Neural crest cell (in vitro differentiated cells): ENCODE measurements at places on chromosomes 2 and 18.
A peak's percentile ranks its signal among the peaks of the same experiment; 100 is the strongest.

DNA sequence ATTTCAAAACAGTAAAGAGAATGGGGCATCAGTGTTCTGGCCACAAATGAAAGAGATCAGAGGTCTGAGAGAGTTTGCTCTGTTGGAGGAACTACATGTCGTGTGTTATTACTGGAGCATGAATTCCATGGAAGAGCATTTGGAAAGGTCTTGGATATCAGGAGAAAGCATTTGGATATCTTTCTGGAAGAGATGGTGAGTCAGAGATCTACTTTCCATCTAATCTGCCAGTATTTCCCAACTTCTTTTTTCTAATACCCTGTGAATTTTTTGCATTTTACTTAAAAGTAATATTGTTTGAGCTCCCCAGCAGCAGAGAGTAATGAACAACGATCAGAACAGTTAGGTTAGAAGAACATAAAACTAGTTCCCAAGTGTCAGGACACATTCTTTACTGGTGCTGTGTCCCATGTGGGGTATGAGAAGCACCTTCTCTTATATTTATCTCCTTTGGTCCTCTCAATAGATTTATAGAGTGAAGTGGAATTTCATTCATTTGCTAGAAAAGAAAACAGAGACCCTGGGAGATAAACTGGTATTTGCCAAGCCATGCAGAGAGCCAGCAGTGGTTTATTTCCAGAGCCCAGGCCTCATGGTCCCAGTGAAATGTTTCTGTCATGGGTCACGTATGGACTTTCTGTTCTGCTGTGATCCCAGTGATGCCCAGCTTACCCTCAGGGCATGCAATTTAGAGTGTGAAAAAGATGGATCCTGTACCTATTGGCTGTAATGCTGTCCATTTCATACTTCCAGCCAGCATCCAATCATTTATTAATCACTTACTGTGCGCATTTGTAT, 130.8 kb upstream of the NT5C1B start:
- no peak for DNase-seq

DNA sequence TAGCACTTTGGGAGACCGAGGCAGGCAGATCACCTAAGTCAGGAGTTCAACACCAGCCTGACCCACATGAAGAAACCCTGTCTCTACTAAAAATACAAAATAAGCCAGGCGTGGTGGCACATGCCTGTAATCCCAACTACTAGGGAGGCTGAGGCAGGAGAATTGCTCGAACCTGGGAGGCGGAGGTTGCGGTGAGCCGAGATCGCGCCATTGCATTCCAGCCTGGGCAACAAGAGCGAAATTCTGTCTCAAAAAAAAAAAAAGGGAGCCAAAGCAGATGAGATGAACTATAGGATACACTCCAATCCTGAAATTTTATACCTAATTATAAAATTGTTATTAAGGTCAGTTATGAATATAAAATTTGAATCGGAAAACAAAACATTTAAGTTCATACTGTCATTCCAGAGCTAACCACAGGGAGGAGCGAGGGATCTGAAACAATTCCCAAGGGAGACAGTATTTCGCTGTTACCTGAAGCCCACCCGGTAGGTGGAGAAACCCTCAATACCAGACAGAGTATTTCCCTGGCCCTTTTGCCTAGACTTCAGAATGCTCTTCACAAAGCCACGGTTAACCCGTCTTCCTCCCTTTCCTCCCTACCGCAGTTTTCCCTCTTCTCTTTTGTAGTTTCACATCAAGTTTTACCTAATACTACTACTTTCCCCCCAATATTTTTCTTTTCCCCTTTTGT, 1.4 kb downstream of the PPM1G start:
- peak; percentile 29 for DNase-seq

DNA sequence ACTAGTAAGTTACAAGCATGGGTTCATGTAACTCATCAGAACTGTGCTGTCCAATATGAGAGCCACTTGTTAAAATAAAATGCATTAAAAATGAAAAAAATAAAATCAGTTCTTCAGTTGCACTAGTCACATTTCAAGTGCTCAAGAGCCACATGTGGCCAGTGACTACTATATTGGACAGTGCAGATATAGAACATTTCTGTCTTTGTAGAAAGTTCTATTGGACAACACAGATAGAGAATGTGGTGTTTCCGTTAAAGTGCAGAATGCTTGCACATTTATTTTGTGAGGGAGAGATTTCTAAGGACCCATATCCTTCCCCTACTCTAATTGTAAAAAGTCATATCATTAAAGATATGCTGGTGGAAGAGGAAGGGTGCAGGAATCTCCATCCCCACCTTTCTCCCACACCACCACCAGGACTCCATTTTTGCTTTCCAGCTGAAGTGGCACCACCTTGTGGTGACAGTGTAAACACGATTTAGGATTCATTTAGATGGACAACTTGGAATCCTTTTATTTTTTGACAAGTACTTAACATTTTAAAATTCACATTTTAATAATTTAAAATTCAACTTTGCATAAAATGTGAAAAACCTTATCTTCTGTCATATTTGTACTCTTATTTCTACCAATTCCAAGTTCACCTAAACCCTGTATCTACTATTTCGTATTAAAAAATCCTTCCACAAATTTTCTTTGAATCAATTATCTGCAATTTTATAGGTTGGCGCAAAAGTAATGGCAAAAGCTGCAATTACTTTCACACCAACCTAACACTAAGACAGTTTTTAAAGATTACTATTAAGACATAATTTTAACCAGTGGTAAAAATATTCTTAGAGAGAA, 9.4 kb upstream of the CD302 start:
- DNase-seq: peak; percentile 39

- no peak for DNase-seq
Observed at GRCh38 chr2:74025971-74026612, 41.4 kb downstream of the TET3 start.

DNA sequence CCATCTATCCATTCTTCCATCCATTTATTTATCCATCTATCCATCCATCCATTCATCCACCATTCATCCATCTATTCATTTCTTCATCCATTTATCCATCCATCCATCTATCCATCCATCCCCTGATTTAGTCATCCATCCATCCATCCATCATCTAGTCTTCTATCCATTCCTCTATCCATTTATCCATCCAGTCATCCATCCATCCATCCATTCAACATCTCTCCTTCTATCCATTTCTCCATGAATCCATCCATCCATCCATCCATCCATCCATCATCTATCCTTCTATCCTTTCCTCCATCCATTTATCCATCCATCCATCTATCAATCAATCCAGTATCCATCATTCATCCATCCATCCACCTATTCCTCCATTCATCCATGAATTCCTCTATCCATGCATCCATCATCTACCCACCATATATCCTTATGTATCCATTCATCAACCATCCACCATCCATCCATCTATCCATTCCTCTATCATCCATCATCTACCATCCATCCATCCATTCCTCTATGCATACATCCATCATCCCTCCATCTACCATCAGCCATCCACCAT, 185.0 kb downstream of the CELF4 start:
- DNase-seq: no peak

DNA sequence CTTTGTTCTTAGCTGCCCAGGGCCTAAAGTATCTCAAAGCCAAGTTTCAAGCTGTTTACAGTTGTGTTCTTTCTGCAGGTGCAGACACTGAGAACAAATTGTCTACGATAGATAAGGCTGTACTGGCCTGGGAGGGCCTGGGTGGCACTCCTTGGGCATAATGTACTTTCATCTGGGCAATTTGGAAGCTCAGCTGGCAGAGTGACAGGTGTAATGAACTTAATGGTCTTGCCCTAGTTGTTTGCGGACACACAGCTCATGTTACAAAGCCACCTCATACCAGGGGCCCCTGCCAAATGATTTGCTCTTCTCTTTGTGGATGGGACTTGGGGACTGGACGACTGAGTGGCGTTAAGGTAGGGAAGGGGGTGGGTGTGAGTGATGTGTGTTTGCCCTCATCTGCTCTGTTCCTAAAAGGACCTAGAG, 4.3 kb downstream of the LDLRAD4 start:
- no peak for DNase-seq

DNA sequence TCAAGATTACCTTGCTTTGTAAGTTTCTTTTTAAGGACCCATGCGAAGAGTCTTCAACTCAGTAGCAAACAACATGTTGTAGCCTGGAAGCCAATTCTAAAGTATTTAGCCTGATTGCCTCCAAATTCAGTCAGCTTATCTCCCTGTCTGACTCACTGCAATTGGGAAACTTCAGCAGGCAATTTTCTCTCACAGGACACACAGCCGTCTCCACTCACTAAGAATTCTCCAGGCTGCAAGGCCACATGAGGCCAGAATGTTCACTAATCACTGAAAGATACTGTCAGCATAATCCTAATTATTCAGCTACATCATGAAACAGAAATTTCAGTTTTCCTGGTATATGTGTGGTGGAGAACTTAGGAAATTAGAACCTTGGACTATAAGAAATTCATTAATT, 78.1 kb upstream of the PDE1A start:
- no peak for DNase-seq

- no peak for DNase-seq
Observed at GRCh38 chr18:50199346-50199855, 4.5 kb upstream of the MYO5B start.

GRCh38 chr18:51603111-51603510, 405.6 kb upstream of the MEX3C start:
- no peak for DNase-seq

DNA sequence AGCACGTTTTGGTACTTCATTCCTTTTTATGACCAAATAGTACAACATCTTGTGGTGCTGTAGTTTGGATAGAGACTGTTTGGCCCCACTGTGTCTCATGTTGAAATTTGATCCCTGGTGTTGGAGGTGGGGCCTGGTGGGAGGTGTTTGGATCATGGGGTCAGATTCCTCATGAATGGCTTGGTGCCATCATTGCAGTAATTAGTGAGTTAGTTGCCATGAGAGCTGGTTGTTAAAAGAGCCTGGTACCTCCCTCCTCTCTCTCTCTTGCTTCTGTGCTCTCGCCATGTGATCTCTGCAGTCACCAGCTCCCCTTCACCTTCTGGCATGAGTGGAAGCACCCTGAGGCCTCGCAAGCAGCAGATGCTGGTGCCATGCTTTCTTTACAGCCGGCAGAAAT, 50.9 kb downstream of the NCAPH start:
- DNase-seq: no peak

GRCh38 chr2:117481608-117482007, 332.9 kb upstream of the DDX18 start:
- no peak for DNase-seq

GRCh38 chr2:238996331-238997136, 148.6 kb downstream of the TWIST2 start:
- no peak for DNase-seq

DNA sequence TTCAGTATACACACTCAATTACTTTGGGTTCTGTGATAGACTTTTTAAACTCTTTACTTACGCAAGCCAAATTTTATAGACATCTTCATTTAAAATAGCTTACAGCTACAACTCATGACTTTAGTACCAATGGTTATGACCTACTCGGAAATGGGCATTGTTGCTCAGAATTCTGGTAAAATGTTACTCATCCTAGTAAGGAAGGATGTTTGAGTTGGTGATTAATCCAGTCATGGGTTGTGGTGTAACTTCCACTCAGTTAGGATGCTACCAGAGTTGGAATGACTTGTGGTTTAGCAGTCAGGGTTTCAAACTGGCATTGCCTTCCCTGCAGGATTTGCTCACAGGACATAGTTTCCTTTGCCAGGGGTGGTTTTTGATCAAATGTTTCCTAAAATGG, 7.4 kb upstream of the NPC1 start:
- DNase-seq: no peak

DNA sequence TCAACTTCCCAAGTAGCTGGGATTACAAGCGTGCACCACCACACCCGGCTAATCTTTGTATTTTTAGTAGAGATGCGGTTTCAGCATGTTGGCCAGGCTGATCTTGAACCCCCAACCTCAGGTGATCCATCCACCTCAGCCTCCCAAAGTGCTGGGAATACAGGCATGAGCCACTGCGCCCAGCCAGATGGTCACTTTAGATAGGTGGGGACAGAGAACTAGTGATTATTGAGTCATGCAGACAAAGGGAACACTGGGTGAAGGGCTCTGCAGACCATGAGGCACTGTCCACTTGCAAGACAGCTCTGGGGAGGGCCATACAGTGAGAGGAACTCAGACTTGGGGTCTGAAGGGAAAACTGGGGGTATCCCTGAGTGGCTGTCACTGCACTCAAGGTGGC, 58.4 kb upstream of the POMC start:
- no peak for DNase-seq

GRCh38 chr2:23107327-23107941, 277.5 kb upstream of the KLHL29 start:
- no peak for DNase-seq

- DNase-seq: no peak
Observed at GRCh38 chr18:27378431-27379095, 193.5 kb upstream of the CHST9 start.

DNA sequence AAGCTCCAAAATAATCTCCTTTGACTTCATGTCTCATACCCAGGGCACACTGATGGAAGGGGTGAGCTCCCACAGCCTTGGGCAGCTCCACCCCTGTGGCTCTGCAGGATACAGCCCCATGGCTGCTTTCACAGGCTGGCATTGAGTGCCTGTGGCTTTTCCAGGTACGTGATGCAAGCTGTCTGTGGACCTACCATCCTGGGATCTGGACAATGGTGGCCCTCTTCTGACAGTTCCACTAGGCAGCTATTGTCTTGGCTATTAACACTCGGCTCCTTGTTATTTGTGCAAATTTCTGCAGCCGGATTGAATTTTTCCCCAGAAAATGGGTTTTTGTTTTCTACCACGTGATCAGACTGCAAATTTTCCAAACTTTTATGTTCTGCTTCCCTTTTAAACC, 634.2 kb downstream of the TSN start:
- DNase-seq: no peak

- DNase-seq: no peak
Observed at GRCh38 chr2:232598293-232598692, 35.1 kb upstream of the EFHD1 start.

DNA sequence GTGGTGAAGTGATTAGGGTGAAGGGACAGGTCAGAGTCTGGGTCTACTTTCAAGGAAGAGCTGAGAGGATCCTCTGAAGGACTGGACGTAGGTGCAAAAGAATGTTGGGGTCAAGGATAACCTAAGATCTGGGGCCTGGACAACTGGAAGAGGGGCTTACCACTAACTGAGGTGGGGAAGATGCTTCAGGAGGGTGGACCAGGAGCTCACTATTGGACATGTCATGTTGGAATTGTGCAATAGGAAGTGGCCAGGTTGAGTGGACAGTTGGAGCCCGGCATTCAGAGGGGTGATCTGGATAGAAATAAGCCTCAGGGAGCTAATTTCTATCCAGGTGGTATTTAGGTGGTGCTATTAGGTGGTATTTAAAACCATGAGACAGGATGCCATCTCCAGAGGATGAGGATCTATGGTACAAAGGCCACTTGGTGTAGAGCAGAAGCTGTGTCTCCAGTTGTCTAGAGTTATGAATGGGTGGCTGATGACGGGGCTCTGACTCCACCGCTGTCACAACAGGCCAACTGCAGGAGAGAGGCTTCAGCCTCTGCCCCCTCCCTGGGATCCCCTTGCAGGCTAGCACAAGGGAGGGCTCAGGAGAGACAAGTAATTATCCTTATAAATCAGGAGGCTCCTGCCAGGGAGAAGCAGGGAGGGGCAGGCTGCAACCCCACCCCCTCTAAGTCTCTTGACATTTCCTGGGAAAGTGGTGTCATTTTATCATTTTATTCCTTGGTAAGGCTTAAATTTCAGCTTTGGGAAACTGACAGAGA, 158.0 kb downstream of the SMAD7 start:
- DNase-seq: no peak

- no peak for DNase-seq
Observed at GRCh38 chr2:101461381-101461780, 13.5 kb downstream of the RFX8 start.
